ENCODE measurements at places on chromosomes 11 and 22.

GRCh38 chr11:7894251-7894650 is 36.8 kb downstream of the OR10A6 start:
- no peak for DNase-seq

DNA sequence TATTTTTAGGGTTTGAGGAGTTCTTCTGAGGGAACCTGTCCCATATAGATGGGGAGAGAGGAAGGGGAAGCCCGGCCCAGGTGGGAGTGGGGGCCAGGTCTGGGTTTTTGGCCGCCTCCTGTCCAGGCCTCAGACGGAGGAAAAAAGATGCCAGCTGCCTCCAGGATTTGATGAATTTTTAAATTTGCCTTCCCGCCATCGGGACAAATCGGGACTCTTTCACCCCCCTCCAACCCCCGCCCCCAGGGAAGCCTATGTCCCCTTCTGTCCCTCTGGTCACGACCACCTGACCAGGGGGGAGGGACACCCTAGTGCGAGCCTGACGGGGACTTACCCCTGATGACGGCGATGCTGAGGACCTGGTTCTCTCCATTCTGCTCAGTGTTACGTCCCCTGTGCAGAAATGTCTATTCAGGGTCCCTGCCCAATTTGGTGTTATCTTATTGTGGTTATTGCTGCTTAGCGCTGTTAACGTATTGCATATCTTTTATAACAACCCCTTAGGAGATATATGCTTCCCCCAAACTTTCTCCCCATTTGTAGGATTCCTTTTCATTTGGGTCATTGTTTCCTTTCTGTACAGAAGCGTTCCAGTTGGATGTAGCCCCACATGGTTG is 115.9 kb upstream of the GRK3 start:
- DNase-seq: no peak

DNA sequence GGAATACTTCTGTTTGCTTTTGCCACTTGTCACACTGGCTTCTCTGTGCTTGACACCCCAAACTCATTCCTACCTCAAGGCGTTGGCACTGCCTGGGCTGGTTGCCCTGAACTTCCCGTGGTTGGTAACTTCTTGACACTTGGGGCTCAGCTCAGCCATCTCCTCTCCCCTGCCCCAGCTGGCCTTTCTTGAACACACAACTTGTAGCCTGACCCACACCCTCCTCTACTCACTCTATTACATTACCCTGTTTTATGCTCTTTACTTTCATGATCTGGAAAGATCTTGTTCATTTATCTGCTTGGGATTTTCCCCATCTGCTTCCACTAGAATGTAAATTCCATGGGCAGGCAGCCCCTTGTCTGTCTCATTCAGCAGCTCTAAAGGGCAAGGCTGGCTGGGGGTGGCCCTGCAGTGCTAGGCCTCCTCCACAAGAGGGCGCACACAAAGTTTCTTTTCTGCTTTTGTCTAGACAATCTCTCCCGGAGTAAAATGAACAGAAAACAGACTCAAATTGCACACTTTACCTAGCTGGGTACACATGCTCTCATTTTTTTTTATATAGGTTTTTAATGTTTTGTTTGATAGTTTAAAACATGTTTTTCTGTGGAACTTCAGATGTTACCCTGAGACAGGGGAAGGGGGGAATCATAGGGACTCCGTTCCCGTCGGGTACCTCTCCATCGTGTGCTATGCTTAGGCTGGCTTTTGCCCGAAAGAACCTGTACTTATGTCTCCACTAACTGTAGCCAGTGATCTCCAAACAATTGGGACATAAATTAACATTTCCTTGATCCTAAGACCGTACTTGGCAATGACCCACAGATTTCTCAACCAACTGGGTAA is 16.4 kb upstream of the MRGPRX2 start:
- DNase-seq: peak; percentile 24

DNA sequence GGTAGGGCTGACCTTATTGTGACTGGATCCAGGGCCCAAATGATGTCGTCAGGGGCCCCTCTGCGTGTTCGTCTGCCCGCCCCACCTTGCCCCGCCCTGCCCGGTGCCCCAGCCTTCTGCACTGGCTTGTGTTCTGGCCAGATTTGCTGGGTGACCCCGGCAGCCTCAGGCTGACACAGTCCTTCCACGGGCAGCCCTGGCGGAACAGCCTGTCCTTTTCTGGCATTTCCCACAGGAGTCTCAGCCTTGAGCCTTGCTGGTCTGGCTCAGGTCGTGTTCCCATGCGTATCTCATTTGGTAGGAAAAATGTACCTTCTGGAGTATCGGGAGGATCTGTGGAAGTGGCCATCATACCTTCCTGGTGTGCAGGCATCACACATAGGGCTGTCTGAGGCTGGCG is 31.0 kb downstream of the IGHMBP2 start:
- DNase-seq: no peak

All from activated naive CD4-positive, alpha-beta T cell (primary cell).